ENCODE measurements at places on chromosomes 1 and 21.

DNA sequence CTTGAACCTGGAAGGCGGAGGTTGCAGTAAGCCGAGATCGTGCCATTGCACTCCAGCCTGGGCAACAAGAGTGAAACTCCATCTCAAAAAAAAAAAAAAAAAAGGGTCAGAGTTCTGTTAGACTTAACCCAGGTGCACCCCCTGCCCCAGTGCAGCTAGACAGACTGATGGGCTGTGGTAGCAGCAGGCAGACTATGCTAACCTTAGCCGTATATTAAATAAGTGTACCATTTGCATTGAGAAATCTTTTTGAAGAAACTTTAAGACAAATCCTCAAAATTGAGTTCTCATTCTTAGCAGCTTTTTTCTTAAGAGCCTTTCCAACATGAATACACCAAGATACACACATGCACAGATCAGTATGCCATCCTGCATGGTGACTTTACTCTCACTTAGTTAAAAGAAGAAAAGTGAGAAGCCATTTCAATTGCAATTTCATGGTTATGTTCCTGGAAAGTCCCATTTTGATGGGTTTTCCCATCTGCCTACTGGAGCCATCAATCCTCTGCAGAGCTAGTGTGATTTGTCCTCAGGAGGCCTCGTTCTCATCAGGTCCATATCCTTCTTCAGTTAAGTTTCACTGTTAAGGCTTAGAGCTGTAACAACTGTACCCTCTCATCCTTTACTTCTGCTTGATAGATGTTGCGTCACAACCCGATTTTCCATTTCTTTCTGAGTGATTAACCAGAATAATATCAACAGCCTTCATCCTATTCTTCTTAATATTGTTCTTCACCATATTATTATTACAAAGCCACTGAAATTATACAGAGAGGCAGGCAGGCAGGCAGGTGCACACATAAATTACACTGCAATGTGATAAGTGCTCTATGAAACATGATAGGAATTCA lies 7.3 kb downstream of the FCRLB start:
- no peak for DNase-seq

GRCh38 chr1:210905944-210906453 lies 227.9 kb downstream of the KCNH1 start:
- DNase-seq = no peak

DNA sequence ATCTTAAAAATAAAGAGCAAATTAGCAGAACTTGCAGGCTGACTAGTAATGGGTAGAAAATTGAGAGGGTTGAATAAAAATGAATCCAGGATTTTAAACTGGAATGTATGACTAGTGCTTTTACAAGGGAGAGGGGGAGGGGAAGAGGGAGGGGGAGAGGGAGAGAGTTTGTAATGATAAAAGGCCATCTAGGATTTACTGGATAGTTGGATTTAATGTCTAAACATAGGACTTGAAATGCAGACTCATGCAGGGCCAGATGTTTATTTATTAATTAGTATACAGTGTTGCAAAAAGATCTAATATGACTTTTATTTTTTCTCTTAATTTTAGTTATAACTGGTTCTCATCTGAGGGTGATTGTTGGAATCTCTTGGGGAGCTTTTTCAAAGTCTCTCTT lies 4.3 kb downstream of the ZNF326 start:
- no peak for DNase-seq

- DNase-seq = no peak
Measured at GRCh38 chr1:153533689-153534201, 2.0 kb downstream of the S100A6 start.

- no peak for DNase-seq
Measured at GRCh38 chr1:72062584-72062983, 219.8 kb downstream of the NEGR1 start.

DNA sequence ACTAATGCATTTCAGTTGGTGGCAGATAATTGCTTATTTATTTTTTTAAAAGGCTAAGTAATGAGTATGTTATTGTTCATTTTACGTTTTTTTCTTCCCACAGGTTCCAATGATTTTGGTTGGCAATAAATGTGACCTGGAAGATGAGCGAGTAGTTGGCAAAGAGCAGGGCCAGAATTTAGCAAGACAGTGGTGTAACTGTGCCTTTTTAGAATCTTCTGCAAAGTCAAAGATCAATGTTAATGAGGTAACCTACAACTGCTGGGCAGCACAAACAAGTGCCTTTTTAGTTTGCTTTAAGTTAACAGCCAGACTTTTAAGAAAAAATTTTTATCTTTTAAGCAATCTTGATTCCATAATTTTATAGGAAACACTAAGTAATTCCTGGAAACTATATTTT lies 35.0 kb downstream of the INKA2 start:
- no peak for DNase-seq

DNA sequence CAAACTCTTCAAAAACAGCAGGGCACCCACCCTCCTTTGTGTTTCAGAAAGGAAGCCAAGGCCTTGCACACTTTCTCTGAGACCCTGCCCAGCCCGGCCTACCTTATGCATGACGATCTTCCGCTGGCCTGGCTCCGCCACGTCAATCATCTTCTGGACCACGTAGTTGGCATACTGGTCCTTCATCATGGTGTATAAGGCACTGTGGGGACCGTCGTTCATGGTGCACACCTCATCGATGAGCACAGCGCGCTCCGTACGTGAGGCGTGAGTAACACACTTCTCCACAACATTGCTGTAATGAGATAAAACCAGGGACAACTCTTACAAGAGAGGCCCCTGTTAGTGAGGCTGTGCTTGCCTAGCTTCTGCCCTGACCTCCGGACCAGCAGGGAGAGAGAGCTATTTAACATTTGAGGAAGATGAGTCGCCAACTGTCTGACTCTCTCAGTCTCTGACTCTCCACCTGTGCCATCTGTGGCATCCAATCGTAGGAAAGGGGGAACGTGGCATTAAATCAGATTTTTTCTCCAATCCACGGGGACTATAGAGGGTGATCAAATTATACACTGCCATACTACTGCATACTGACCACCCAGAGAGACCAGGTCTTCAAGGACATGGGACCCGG lies 28.1 kb upstream of the SDC3 start:
- DNase-seq = no peak

GRCh38 chr1:27649306-27649635 lies 14.3 kb upstream of the FGR start:
- DNase-seq = no peak

Measured in midbrain (tissue), 1 donor.